ENCODE measurements at places on chromosomes 6 and 20. TPM values are rescaled to one million over a fixed set of nuclear protein-coding genes. Genes with fewer than 3 reads are reported as not detected.

GRCh38 chr6:37481711-37482605, 17.7 kb downstream of the CCDC167 start:
- DNase-seq: peak; percentile 64

The SLC35D3 gene
- 0.31 TPM for polyA plus RNA-seq

The FUCA2 gene
- polyA plus RNA-seq: 65.5 TPM

GRCh38 chr6:147000545-147001488, 203.4 kb upstream of the STXBP5 start:
- no peak for DNase-seq

- DNase-seq: no peak
These were observed 164.9 kb upstream of the SASH1 start for GRCh38 chr6:148177589-148178233.

- DNase-seq: no peak
These were observed 36.2 kb upstream of the HMGA1 start for GRCh38 chr6:34200340-34200971.

- DNase-seq: no peak
These were observed 23.1 kb upstream of the ZMYND8 start for GRCh38 chr20:47379433-47380150.

DNA sequence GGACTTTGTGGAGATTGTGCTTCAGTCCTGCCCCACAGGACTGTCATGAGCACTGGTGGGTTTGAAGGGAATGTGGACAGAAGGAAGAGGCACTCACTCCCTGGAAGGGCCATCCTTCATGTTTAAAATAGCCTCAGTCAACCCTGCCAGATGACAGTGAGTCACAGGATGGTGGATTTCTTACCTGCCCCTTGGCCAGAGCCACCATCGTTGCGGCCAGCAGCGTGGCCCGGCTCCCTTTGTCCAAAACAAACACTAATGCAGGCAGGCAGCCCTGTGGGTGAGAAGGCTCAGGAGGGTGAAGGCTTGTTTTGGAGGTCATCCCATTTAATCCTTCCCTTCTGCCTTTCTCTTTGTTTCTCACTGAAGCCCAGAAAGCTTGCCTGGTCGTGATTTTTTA, 422.7 kb downstream of the CD83 start:
- DNase-seq: no peak

The GLP1R gene
- polyA plus RNA-seq: 0.93 TPM

GRCh38 chr6:161508341-161508740, 234.5 kb upstream of the AGPAT4 start:
- DNase-seq: no peak

GRCh38 chr6:154319231-154319858, 37.3 kb downstream of the IPCEF1 start:
- DNase-seq: peak; percentile 79

The MEI4 gene
- polyA plus RNA-seq: 1.6 TPM

GRCh38 chr20:17651760-17652388, 30.2 kb downstream of the RRBP1 start:
- no peak for DNase-seq

DNA sequence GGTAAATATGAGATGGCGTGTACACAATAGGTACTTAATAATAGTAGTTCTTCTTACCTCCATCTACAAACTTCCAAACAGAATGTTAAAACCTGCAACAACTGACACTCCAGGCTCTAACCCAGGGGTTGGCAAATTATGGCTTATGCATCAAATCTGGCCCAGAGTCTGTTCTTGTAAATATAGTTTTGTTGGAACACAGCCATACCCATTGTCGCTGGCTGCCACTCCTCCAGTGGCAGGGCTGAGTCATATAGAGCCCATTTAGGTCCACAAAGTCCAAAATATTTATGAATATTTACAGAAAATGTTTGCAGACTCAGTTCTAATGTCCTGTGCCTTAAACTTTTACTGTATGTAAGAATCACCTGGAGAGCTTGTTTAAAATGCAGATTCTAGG, 69.9 kb upstream of the BTBD3 start:
- no peak for DNase-seq

DNA sequence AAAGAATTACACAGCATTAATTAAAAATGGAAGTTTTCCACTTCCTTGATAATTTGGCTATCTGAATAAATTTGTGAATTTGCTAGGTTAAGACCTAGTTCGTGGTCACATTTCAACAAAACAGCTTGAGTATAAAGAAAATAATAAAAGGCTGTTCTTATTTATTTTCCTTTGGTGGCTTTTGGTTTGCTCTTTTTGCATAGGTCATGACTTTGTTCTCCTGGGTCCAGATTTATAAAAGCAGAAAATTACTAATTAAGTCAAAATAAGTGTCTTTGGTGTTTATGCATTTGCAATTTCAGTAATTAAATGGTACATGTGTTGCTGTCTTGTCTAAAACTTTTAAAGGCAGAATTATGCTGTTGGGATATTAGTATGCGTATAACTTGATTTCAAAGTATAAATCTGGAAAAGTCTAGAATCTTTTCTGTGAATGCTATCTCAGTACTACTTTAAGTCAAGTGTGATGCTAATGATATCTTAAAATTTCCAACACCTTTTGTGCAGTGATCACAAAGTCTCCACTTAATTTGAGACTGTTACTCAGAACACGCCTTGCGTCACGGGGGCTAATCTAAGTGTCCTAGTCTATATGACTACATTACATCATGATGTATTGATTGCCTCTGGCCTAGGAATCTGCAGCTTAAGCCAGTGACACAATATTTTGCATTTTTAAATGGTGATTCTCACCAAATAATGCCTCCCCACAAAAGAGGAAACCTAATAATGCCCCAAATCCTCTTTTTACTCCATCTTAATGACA, 41.0 kb downstream of the GNAS start:
- no peak for DNase-seq

GRCh38 chr20:57471496-57472372, 53.2 kb downstream of the CTCFL start:
- DNase-seq: no peak

The RGS17 gene
- polyA plus RNA-seq: 2.4 TPM

GRCh38 chr20:31833931-31834521, 11.4 kb downstream of the FOXS1 start:
- no peak for DNase-seq

- DNase-seq: peak; percentile 75
These were observed 7.5 kb downstream of the SRXN1 start for GRCh38 chr20:645318-646106.

DNA sequence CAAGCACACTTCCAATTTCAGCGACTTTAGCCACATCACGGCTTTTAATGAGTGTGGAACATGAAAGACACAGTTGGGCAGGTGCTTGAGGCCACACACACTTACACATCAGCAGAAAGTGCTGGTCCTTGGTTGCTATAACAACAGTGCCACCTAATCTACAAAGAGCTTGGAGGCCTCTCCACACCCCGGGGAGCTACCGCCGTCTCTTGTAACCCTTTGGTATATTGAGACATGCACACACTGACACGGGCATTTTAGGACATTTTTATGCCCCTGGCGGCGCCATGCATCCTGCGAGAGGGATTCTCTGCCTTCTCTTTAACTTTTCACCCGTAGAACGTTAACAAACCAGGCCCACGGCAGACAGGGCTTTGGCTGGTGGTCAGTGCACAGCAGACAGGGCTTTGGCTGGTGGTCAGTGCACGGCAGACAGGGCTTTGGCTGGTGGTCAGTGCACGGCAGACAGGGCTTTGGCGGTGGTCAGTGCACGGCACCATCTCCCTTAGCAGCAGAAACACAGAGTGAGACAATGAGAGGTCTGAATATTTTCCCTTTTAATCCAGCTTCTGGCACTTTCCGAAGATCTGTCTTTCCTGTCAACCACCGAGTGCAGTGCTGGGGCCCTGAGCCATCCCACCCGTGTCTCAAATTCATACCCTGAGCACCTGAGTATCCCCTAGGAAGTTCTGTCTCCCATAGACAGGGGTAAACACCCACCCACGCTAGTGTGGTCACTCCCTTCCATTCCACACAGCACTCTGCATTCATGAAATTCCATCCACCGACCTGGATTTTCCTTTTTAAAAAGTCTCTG, 116.6 kb upstream of the RPS6KA2 start:
- no peak for DNase-seq

The CYP21A2 gene
- 1.0 TPM for polyA plus RNA-seq

The DNPH1 gene
- polyA plus RNA-seq: 45.2 TPM

- no peak for DNase-seq
These were observed 26.8 kb downstream of the MYT1 start for GRCh38 chr20:64191002-64191401.

The RNF39 gene
- polyA plus RNA-seq: 1.4 TPM
